ENCODE measurements at places on chromosomes 5 and 9.

- no peak for DNase-seq
Observed at GRCh38 chr9:84592918-84593317, 76.6 kb upstream of the NTRK2 start.

GRCh38 chr5:134511796-134512660 lies 13.4 kb upstream of the JADE2 start:
- DNase-seq, result peak; percentile 2

DNA sequence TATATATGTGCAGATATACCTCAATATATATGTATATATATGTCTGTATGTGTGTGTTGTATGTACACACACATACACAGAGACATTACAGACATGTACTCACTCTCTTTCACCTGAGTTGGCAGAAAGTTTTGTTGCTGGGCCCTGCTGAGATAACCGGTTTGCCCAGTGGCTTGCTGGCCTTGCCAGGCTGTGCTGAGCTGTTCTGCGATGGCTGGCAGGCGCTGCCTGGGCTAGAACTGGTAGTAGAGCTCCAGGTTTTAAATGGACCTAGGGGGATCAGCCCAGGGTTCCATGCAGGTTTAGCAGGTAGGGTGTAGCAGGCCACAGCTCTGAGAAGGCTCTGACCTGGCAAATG lies 394.3 kb downstream of the GADD45G start:
- no peak for DNase-seq

GRCh38 chr5:178291161-178291561 lies 58.6 kb upstream of the PHYKPL start:
- DNase-seq, result no peak

GRCh38 chr5:170289764-170290163 lies 7.8 kb downstream of the LCP2 start:
- DNase-seq, result no peak

DNA sequence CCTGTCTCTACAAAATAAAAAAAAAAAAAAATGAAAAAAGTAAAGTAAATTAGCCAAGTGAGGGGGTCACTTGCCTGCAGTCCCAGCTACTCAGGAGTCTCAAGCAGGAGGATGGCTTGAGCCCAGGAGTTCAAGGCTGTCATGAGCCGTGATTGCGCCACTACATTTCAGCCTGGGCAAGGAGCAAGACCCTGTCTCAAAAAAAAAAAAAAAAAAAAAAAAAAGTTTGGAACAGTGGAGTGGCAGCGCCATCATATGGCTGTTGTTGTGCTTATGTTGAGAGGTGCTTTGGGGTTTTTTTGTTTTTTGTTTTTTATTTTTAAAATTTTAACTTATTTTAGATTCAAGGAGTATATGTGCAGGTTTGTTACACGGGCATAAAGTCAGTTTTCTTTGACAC lies 3.6 kb downstream of the BRIX1 start:
- DNase-seq, result no peak

DNA sequence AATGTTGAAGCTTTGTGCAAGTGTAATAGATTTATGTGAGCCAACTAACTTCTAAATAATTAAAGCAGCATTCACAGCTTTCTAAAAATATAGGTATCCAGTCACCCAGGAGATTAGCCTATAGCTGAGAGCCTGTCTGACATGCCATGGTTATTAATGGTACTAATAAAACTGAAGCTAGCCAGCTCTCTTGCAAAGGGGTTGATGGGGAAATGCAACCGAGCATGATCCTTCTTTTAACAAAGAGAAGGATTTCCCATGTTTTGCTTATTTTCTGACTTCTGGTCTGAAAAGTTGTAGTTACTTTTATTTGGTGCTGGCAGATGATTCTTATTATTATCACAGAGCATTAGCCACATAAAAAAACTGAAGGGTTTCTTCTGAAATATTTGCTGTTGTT lies 488.7 kb upstream of the CYLC2 start:
- no peak for DNase-seq

DNA sequence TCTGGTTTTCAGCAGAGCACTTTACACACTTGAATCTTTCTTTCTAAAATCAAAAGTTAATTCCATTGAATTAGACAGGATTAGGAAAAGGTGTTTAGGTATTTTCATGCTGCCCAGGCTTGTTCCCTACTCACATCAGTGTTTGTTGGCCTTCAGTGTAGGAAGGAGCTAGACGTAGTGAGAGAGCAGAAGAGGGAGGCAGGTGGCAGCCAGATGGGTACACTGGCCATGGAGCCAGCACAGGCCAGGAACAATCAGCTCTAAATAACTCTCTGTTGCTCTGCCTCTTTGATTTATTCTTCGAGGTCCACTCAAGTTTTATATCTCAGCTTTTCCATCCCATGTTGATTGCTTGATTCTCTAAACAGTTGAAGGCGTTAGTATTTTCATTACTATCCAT lies 529.6 kb downstream of the PSAT1 start:
- DNase-seq, result no peak

DNA sequence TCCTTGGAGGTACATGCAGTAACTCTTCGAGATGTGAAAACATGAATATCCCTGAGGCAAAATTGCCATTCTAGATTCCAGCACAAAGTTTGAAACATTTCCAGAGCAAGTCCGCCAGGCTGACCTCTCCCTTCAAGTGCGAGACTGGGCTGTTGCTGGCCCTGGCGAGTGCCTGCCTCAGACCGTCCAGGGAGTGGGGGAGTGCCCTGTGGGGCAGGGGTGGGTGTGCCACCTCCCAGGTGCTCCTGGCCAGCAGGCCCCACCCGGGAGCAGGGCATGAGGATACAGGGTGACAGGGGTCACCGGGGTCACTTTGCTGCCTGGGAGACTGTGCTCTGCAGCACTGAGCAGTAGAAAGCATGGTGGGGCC lies 199.9 kb downstream of the AOPEP start:
- no peak for DNase-seq

DNA sequence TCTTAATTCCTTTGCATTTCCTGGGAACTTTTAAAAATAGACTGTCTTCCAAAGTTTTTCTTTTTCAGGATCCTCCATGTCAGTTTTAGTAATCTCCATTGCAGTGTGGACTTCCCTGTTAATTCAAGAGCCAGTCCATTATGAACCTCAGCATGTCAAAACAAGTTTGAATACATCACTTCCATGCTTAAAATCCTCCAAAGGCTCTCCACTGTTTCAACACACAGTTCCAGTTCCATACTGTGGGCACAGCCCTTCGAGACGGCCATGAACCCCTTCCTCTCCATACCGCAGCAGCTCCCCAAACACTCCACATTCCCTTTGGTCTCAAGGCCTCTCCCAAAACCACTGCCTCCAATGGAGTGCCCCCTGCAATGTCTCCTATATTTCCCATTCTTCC lies 19.5 kb downstream of the LIFR start:
- no peak for DNase-seq

GRCh38 chr5:136457390-136458013 lies 92.2 kb upstream of the TRPC7 start:
- DNase-seq, result no peak

DNA sequence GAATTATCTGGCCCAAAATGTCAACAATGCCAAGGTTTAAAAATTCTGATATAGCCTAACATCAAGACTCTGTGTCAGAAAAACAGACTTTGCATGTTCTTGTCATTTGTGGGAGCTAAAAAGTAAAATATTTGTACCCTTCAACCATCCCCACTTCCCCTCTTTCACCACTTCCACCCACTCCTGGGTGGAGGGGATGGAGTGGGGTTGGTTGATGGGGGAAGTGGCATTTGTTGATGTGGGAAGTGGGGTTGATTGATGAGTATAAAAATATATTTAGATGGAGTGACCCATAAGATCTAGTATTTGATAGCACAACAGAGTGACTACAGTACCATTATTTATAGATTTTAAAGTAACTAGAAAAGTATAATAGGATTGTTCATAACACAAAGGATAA lies 55.0 kb upstream of the C9orf72 start:
- no peak for DNase-seq

GRCh38 chr5:40618926-40619325 lies 60.8 kb upstream of the PTGER4 start:
- no peak for DNase-seq

DNA sequence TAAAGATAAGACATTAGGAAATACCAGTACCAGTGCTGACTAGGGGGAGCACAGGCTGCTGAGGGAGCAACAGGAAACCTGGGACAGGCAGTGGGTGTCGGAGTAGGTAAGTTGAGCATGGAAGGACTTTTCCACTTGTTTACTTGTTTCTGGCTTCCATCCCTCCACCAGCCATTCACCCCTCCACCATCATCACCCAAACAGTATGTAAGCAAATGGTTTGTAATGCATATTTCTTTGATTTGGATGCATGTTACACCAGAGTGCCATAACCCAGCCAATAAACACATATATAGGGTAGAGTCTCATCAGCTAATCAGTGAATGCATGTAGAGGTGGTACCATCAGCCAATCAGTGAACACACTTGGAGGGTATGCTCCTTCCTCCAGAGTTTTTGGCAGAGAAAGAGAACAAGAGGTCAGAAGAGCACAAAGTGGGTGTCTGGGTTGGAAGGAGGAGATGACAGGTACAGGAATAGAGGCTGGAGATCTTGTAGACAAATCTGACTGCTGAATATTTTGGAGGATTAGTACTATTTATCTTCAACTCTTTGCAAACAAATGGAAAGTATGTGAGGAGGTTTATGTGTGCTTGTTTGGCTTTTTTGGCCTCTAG lies 37.7 kb upstream of the PDE8B start:
- DNase-seq, result no peak

DNA sequence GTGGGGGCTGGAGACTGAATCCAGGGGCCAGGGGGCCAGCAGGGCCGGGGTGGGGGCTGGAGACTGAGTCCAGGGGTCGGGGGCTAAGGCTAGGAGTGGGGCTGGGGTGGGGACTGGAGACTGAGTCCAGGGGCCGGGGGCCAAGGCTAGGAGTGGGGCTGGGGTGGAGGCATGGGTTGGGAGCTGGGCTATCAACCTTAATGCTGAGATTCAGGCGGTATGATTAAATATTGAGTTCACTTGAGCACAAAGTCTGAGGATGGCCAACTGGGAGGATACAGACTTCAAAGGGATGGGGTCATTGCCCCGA lies 17.0 kb upstream of the LRRC14B start:
- no peak for DNase-seq

DNA sequence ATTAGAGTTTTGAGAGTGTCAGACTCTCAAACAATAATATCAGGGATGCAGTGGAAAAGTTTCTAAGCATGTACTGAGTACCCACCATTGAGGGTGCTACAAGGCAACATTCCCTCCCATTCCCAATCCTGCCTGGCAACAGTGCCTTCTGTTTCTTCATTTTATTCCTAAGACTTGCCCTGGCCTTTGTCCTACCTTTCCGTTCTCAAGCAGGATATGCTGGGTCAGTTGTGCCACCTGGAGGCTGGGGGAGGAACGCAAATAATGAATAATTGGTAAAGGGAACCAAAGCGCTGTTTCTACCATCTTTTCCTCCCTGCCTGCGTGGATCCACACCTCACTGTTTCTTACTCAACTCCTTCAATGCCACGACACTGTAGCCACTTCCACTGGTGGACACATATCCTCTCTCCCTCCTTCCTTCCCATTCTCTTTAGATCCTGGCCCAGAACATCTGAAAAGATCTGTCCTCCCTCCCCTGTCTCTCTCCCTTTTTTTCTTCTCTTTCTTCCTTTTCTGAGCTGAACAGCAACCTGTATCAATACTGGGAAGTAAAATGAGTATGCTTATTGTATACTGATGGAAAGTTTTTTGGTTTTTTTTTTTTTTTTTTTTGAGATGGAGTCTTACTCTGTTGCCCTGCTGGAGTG lies 149.5 kb downstream of the C9orf152 start:
- DNase-seq, result no peak

GRCh38 chr9:87116492-87116891 lies 169.2 kb upstream of the GAS1 start:
- DNase-seq, result no peak

- no peak for DNase-seq
Observed at GRCh38 chr5:62126090-62126489, 179.9 kb upstream of the KIF2A start.

DNA sequence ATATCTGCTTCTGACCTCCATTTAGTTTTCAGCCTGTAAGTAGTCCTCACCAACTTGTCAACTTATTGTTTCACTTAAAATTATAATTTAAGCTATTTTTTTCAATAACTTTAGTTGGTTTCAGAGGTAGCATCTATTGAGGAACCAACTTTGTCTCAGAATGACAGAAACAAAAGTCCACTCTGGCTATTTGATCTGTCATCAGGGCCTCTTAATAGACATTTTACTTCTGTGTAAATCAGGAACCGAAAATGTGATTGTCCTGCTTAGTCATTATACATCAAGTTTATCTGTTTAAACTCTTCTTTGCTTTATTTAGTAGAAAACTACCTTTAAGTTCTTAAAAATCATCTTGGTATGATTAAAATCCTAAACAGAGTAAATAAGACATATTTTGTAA lies 820.8 kb upstream of the EDIL3 start:
- DNase-seq, result no peak

- no peak for DNase-seq
Observed at GRCh38 chr5:116423141-116423540, 151.5 kb downstream of the SEMA6A start.

DNA sequence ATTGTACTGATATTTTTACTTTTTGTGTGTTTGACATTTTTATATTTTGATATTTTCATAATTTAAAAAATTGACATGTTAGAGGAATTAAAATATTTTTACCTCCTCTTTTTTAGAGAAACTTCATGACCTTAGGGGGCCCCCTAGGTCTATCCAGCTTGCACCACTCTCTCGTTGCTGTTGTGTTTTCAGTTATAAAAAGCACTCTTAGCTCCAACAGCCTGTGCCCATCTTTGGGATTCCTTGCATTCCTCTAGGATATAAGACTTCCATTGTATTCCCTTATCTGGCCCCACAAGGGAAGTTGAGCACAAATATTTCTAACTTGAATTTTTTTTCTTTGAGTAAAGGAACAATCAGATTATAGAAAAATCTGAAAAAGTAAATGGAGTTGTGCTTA lies 245.3 kb downstream of the SH3GL2 start:
- DNase-seq, result no peak

DNA sequence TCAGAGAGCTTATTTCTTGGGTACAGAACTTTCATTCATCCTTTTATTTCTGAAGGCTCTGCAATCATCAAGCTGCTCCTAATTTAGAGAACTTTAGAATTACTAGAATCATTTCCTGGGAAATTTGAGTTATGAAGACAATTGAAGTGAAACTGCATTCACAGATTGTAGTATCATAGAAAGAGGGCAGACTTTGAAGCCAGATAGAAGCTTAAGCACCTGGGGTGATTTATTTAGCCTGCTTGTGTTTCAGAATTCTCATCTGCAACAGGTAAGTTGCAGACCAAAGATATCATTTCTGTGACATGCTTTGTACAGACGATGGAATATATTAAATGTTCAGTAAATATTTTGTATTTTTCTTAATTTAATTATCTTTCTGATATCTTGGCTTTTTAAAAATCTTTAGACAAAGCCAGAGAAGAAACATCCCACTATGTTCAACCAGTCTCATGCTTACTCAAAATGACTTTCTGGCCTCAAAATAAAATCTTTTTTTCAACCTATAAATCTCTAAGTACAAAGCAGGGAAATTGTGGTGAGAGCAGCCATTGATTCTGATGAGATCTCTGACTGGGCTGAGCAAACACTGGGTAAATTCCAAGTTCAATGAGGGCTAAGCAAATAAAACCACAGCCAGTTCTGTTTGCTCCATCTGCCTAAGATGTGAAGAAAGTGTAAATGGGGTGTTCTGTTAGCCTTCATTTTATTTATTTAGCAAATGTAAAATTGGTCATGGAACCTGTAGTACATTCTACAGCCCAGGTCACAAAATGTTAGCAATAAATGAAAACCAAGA lies 264.7 kb upstream of the CCNG1 start:
- DNase-seq, result no peak

- no peak for DNase-seq
Observed at GRCh38 chr5:144644317-144644716, 473.6 kb downstream of the KCTD16 start.

Measured in anterior cingulate cortex (tissue), 58 donors.